COR-L47 (cell line): ENCODE measurements at places on chromosomes 5 and 9.

DNA sequence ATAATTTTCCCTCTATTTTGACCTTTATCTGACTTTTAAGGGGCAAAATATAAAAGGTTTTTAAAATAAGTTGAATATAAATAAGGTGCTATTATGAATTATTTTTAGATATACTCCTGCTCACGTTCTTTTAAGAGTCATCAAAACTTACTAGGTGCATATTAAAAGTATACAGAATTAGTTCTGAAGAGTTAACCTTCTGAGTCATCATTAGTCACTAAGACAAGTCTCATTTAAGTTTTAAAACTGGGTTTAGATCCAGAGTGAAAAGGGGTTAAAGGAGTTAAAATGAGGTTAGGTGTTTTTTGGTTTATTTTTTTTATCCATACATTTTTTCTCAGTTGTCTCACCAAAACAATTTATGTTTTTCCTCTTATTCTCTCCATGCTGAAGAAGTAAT, 41.7 kb downstream of the SMIM15 start:
- DNase-seq = no peak

DNA sequence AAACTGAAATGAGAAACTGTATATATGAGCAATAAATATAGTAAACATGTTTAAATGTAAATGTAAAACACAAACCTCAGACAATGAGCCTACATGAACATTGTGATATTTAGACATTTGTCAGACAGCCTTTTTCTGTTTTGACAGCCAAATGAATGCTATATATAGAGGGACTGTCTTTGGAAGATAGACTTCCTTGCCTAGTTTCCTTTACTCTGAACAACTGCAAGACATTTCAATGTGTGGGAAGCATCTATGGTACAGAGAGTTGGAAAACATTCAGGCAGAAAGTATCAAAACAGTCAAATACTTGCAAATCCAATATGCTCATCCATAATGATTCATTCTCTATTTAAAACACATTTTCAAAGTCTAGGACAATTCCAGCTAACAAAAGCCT, 31.7 kb upstream of the TUSC1 start:
- no peak for DNase-seq

DNA sequence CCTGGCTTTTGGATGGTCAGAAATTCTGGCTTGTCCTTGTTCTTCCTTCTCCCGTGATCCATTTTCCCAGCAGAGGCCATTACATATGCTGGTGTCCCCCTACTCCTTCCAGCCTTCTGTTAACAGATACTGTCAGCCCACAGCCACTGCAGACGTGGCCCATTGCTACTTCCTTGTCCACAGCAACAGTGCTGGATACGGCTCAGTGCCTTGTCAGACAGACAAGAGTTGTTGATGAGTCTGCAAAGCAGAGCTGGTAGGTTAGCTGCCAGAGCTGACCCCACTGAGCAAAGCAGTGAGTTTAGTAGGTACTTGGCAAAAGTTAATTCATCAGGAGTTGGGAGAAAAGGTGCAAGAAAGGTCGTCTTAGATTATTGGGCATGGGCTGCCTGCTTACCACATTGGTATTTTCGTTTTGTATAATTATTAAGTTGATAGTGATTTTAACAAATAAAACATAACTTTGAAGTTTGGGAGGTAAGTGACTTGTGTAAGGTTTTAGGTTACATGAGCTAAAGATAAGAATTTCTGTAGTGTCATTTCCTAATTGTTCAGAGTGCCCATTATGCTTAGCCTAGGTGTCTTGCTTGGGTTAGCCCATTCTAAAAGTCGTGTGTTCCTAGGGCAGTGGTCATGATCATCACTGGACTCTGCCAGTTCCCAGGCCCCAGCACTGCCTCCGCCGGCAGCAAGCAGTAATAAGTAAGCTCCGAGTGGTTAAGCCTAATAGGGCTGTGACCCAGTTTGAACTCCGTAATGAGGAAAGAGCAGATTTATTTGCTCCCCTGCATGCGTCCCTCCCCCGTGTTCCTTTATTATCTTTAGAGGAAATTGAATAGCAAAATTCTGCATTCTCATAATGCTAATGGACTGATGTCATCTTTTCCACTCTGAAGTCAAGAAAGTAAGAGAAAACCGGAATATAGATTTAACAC, 292.0 kb downstream of the FANCC start:
- no peak for DNase-seq

DNA sequence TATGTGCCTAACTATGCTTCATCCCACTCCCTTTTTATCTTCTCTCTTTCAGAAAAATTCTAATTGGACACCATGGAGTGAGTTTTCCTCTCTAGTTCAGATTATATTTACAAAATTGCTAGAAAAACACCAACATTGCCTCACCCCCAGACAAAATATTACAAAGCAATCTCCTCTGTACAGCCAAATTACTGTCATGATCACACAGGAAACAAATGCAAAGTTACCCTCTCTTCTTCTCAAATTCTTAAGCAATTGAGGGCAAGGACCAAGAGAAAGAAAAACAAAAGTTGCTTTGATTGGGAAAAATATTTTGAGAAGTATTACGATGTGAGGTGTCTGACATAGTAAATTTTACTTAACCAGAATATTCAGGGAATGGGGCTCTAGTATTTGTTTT, 30.8 kb upstream of the ABCA1 start:
- no peak for DNase-seq

GRCh38 chr9:92603990-92604389, 65.9 kb downstream of the IPPK start:
- no peak for DNase-seq
